Activated T-cell treated with anti-CD3 and anti-CD28 coated beads, Interleukin-2, amount 50 U/mL, for 1 hour (primary cell): ENCODE measurements at places on chromosomes 1 and 21.

- DNase-seq, result no peak
Measured at GRCh38 chr1:219058891-219059820, 114.5 kb upstream of the LYPLAL1 start.

GRCh38 chr1:97123717-97124431, 402.3 kb downstream of the PTBP2 start:
- no peak for DNase-seq

GRCh38 chr1:64107118-64107519, 96.3 kb upstream of the UBE2U start:
- DNase-seq, result no peak

DNA sequence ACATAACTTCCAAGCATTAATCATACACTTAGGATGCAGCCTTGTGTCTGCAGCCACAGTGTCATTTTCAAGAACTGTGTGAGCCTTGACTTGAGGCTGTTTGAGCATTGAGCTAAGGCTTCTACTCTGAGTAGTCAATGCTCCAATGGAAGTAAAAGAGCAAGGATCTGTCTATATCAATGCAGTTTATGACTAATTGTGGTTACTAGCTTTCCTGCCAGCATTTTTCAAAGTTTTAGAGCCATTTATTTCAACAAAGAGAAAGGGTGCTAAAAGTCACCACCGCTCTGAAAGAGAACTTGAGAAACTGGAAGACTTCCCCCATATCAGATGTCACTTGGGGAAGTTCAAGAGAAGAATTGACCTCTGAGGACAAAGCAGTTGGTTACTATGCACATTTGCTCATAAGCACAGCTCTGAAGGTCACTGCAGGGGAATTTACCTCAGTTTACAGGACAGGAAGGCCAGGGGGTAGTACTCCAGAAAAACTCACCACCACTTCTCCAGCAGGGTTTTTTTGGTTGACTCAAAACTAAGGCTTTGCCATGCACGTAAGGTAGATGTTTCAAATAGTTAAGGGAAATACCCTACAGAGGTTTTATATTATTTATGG, 24.5 kb upstream of the RGS1 start:
- no peak for DNase-seq

GRCh38 chr1:85289848-85290335, 13.5 kb upstream of the BCL10 start:
- no peak for DNase-seq

DNA sequence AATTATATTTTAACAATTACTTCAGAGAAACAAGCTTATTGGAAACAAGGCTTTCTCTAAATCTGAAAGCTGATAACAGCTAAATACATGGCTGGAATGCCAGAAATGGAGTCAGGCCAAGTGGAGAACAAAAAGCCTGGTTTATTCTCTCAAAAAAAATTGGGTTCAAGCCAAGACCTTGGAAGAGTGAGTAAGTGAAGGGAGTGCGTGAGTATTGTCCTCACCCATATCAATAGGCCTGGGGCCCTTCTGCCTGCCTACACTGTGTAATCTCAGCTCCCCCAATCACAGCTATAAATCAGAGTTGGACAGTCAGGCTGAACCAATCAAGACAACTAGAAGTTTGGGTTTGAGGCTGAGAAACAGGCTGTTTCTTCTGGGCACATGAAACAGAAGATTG, 7.4 kb downstream of the KYAT3 start:
- no peak for DNase-seq

DNA sequence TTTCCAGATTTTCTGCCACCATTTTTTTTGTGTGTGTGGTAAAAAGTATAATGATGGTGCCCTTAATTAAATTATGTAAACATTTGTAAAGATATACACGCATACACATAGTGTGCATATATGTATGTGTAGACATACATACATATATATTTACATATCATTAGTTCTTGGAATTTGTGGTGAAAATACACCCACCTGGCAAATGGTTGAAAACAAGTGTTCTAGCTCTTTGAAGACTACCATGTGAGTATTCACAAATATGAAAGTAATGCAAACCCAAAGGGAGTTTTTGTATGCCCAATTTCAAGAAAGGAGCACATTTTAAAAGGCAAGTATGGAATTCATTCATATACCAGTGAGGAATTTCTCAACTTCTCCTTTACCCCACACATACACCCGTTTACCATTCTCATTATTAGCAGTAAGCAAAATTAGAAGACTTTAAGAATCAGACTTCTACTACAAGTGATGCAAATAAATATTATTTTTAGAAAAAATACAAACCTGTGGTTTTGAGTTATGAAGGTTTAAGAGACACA, 8.0 kb downstream of the RABGAP1L start:
- no peak for DNase-seq

DNA sequence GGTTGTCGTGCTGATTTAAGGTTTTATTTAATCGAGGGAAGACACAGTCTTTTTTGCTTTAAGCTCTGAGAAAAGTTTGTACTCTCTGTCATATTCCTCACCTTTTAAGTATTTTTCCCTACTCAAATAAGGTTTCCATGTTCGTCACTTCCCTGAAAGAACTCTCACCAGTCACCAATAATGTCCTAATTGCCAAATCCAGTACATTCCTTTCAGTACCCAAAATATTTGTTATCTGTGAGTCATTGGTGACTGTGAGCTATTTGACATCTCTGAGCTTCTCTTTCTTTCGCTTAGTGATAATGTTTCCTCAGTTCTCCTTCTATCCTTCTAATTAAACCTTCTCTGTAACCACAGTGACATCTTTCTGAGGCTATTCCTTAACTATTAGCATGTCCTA, 874.2 kb upstream of the ADGRL2 start:
- no peak for DNase-seq

- DNase-seq, result no peak
Measured at GRCh38 chr1:184150776-184151531, 99.4 kb downstream of the TSEN15 start.

GRCh38 chr1:44048532-44049215, 17.4 kb upstream of the SLC6A9 start:
- no peak for DNase-seq

- no peak for DNase-seq
Measured at GRCh38 chr1:238950784-238951183, 435.6 kb upstream of the CHRM3 start.

- DNase-seq, result no peak
Measured at GRCh38 chr21:45496968-45497845, 45.0 kb downstream of the SLC19A1 start.

- no peak for DNase-seq
Measured at GRCh38 chr1:164658864-164659263, 99.9 kb downstream of the PBX1 start.

- no peak for DNase-seq
Measured at GRCh38 chr1:225114354-225114990, 185.0 kb downstream of the DNAH14 start.

DNA sequence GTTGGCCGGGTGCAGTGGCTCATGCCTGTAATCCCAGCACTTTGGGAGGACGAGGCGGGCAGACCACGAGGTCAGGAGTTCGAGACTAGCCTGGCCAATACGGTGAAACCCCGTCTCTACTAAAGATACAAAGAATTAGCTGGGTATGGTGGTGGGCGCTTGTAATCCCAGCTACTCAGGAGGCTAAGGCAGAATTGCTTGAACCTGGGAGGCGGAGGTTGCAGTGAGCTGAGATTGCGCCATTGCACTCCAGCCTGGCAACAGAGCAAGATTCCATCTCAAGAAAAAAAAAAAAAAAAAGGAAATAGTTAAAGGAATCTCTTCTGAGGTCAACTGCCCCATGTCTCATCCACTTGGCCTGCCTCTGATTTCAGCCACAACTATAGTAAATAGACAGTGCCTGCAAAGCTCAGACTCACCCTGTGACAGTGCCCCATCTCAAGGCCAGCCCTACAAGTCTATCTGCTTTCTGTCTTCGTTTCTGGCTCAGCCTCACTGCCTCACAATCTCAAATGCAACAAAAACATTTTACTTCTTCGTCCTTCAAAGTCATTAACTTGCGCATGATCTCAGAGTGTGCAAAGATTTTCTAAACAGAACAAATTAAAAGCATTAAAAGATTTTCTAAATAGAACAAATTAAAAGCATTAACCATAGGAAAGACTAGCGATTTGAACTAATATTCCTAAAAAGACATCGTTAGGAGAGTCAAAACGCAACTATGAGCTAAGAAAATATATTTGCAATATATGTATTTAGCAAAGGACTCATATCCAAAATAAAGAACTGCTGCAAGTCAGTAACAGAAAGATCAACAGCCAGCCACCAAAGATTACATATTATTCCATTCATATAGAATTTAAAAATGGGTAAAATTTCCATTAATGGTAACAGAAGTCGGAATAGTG, 65.0 kb upstream of the PRDX6 start:
- DNase-seq, result no peak
